ENCODE measurements at places on chromosomes 3 and 15.

- no peak for DNase-seq
Measured at GRCh38 chr3:111473550-111473949, 68.4 kb upstream of the CD96 start.

- DNase-seq: peak; percentile 67
Measured at GRCh38 chr3:4976109-4976508, 3.1 kb upstream of the BHLHE40 start.

DNA sequence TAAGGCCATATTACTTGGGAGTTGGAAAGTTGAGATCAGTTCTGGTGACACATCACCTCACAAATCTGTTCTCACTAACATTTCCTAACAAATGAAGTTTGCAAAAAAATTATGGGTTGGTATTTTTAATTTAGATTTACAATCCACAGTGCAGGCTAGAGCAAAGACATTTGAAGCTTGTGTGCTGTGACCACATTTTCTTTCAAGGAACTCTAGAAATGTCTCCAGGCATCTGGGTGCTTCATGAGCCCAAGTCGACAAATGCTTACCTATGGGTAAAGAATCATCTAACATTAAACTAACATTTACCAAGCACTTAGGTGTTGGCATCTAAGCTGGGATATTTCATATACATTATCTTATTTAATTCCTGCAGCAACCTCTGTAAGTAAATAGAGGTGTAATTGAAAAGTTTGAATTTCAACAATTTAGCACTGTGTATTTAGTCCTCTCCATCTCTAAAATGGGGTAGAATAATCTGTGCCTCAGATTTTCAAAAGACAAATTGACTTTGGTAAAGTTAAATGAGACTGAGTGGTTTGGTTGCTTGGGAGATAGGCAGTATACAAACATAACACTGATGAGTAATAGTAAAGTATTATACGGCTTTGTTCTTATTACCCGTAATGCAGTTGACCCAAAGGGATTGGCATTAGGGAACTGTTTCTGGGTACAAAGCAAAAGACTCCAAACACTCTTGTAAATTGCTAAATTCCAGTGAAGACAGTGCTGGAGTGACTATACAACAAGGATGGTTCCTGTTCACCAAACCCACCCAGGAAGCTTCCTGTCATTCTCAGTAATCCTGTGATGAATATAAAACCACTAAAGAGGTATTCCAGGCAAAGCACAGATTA, 162.5 kb downstream of the TPRG1 start:
- peak; percentile 24 for DNase-seq

DNA sequence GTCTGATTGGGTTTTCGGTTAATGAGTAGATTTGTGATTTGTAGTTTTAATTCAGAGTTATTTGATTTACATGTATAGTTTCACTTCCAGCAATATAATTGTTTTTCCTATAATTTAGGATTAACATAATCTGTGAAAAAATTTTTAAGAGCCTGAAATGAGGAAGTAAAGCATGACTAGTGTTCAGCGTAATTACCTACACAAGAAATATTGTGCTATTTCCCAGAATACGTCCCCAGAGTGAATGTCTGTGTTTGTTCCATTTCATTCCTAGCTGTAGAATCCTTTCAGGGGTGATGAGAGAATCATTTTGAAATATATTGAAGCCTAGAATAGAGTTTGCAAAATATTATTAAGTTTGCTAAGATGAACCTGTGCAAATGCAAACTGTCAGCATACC, 247.1 kb downstream of the BBX start:
- DNase-seq: no peak

DNA sequence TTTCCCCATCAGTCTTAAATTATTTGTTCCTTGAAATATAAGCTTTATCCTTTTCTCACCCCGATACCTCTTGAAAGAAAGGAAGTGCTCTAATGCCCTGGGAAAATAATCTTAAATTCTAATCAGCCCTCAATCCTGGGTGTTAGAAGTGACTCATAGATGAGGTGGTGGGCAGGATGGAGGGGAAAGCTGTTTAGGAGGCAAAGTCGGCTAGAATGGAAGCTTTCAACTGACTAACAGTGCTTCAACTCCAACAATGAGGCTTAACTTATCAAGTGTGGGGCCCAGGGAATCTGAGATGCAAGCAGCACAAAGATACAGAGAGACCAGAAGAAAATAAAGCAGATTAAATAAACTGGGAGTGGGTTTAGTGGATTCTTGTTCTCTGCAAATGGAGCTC, 175.8 kb downstream of the EPHB1 start:
- DNase-seq: no peak

DNA sequence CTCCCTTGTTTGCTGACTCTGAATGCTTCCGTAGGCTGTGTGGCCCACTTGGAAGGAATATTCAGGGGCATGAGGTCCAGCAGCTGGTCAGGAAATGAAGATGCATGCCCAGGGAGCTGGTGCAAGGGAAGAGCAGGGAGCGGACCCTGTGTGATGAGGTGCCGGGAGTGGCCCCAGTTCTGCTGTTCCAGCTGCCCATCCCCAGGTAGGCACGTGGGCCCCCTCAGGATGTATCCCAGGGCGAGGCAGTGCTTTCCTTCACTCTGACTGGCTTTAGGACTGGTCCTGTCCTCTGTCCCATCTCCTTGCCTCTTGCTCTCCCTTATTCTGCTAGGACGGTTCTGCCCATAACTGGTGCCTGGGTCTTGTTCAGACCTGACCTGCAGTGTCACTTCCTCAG, 1.1 kb upstream of the FAM3D start:
- DNase-seq: no peak

DNA sequence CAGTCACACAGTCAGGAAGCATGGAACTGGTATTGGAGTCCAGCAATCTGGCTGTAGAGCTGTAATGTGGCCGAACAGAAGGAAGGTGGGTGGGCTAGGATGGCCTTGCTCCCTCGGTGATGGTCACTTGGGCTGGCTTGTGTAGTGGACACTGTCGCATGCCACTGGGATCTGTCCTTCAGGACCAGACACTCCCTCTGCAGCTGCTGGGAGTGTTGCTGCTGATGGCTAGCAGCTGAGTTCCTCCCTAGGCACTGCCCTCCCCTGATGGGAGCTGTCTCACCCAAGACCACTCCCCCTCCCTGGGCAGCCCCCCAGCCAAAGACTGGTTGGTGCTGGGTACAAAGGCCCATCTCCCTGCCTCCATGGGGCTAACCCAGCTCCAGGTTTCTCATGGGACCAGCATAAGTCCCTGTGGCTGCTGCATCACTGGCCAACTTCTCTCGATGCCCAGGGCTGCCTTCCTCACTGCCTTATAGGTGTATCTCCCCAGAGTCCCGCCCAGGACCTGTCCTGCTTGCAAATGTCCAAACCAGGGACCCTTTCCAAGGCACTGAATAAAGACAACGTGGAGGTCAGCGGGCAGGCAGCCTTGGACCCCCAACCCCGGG, 48.4 kb downstream of the WNT7A start:
- no peak for DNase-seq

- no peak for DNase-seq
Measured at GRCh38 chr15:65368302-65369211, 9.2 kb downstream of the IGDCC3 start.

DNA sequence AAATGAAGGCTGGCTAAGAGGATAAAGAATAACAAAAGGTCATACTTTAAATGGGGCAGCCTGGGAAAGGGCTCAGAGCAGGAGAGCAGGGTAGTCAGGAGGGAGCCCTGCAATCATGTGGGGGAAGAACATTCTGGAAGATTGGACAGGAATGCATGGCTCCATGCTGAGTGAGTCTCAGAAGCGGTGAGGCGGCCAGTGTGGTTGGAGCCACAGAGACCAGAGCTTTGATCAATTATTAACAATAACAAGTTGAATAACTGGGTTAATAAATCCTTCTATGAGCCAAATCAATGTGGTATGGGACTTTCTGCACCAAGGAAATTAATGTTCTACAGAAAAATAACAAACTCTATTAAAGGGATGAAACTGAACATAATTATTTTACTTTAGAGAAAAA, 57.9 kb upstream of the DCUN1D1 start:
- DNase-seq: no peak

- DNase-seq: no peak
Measured at GRCh38 chr3:117161816-117162215, 452.2 kb downstream of the TUSC7 start.

DNA sequence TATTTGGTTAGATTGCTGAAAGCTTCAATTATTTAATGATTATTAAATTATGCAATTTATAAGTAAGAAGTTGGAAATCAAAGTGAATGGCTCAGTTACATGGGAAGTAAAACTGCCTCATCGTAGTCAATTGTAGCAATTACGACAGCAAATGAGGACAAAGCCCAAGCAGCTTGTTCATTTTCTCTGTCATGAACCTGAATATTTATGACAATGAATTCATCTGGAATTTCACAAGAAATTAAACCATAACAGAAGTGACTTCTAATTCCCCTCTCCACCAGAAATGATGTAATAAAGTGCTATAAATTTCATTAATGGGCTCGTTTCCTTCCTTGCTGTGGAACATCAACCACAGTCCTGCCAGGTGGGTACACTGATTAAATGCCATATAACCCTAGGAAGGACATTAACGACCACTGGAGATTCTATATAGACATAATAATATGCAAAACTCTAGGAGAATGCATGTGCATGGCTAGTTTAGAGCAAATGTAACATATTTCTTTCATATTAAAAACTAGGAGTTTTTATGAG, 273.8 kb upstream of the DCBLD2 start:
- DNase-seq: no peak

DNA sequence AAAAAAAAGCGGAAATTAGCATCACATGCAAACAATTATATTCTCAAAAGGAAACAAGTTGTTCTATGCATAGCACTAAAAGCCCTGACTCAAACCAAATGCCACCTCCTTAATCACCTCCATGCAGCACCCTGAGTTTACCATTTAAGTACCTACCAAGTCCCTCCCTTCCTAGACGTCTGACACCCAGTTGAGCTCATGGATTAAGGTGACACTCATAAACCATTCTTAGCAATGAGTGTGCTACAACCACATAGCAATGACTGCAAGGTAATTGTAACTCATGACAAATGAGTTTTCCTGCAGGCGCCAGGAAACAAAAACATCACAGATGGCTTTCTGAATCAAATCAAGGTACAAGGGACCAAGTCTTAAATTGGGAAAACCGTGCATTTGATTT, 32.0 kb downstream of the WWTR1 start:
- no peak for DNase-seq

DNA sequence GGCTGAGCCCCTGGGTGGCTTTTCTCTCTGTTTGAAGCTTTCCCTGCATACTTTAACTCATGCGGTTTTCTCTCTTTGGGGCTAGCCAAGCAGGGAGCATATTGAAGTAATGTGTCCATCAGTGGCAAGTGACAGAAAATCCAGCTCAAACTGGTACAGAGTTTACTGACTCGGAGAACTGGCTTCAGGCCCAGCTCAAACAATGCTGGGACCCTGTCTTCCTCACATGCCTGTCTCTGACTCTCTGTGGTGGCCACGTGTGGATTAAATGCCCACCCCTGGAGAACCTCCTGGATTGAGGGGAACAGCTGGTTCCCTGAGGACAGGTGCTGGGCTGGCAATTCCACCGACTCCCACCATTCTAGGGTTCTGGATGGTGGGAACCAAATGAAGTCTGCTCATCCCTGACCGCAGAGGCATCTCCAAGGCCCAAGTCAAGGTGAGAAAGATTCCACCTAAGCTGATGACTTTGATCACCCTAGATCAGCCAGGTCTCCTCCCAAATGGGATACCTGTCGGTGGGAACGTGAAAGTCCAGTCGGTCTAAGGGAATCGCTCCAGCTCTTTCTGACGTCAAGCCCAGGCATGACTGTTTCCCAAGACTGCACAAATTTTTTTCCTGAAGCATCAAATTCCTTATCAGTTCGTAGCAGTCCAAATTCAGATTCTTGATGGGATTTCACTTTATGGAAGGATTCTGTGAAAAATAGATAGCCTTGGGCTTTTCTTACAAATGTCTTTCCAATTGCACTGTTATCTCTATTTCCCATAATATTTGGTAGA, 16.3 kb upstream of the HDAC11 start:
- no peak for DNase-seq

DNA sequence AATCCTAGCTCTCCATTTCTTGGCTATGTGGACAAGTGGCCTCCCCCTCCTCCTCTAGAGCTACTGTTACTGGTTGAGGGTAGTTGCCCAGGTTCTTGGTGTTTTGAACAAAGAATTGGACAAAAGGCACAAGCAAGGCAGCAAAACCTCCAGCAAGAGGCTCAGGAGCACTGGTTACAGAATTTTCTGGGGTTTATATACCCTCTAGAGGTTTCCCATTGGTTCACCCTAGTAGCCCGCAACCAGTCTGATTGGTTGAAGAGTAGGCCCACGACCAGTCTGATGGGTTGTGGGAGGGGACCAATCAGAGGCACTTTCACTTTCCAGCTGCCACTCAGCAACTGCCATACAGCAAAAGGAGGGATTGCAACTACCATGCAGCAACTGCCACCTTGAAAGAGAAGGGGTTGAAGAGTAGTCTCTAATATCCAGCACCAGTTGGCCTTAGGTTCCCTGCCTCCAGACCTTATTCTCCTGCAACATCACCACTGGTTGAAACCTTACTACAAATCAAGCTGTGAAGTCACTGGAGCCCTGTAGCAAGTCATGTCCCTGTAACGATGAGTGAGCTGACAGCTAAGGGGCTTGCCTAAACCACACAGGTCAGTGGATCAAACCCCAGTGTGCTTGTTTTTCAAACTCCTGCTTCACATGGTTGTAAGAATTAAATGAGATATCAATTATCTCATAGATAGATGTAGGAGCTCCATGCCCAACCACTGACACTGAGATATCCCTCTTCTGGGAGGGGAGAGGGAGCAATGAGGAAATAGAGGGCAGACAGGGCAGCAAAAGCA, 2.9 kb upstream of the C15orf39 start:
- DNase-seq: peak; percentile 74

GRCh38 chr15:51288143-51289065, 50.0 kb downstream of the CYP19A1 start:
- DNase-seq: peak; percentile 89

- no peak for DNase-seq
Measured at GRCh38 chr3:194440756-194441155, 41.7 kb upstream of the GP5 start.

DNA sequence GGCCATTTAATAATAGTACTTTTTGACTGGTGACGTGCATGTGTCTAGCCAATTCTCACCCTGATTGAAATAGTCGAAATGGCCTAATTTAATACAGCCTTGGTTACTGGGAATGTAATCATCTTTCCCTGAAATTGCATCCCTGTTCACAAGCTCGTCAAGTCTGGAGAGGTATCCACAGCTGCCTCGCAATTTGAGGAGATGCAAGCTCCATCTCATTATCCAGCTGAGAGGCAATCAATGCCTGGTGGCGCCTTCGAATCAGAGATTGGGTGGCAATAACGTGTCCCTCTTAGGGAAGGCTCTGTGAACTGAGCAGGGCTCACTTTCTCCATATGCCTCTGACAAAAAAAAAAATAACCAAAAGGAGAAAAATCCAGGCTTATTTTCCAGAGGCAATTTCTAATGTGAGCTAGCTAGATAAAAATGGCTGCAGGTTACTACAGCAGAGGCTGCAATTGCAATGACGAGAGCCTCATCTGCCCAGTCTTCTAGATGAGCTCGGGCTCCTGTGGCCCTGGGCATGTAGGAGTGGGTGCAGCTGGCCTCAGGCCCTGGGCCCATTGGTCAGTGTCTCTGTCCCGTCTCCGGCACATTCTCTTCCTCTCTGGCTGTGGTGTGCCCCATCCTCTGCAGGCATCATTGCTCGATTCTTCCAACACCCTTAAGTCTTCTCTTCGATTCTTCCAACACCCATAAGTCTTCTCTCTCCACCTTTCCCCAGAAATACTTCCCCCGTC, 487.5 kb downstream of the GABRG3 start:
- DNase-seq: no peak
